HCT116 (cell line): ENCODE measurements at places on chromosomes 7 and 10. TPM values are rescaled to one million over a fixed set of nuclear protein-coding genes. Genes with fewer than 3 reads are reported as not detected.

The NCAPG2 gene
- total RNA-seq, result 73.1 TPM

DNA sequence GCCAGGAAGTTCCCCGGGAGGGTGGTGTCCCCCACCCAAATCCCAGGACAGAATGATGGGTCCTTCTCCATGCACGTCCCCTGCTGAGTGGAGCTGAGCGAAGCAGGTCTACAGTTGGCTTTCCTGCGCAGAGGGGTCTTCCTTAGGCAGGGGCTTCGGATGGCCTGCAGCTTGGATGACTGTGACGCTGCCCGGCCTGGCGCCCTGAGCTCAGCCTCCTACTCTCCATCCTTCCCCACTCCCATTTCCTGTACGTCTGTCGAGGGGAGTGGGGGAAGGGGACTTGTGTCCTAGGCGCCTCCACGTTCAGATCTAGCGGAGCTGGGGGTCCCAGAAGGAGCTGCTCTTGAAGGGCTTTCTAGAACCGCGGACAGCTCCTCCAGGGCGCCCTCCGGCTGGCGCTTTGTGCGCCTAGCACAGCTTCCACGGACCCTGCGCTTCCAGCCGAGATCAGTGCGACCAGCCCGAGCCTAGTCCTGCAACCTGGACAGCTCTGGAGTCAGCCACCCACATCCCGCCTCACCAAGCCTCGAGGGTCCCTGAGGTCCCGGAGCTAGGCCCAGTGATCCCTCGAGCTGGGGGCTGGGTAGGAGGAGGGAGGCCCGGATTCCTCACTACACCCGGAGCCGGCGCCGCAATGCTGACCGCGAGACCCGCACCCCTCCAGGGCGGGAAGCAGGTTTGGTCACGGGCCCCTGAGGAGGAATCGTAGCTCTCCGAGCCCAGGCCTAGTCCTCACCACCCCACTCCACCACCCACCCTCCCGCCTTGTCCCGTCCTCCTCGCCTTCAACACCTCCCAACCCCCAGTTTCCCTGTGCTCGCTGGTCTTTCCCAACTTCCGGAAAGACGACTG, 1.9 kb downstream of the GRID1 start:
- peaks cover 9% of the 10 kb centered on the region; the same call in 1 of the 2 replicates for H3K4me1 ChIP-seq
- no peaks in the 10 kb centered on the region for H3K36me3 ChIP-seq
- no peak for DNase-seq

- H3K27me3 ChIP-seq, result no peaks in the 10 kb centered on the region
- no peak overlapping the region for H3K4me3 ChIP-seq
- no peaks in the 10 kb centered on the region; the same call in 1 of the 2 replicates for H3K4me1 ChIP-seq
- DNase-seq, result no peak
Observed at GRCh38 chr10:97320480-97321031, 1.5 kb downstream of the FRAT1 start.

The CDK13 gene
- total RNA-seq, result 28.8 TPM

DNA sequence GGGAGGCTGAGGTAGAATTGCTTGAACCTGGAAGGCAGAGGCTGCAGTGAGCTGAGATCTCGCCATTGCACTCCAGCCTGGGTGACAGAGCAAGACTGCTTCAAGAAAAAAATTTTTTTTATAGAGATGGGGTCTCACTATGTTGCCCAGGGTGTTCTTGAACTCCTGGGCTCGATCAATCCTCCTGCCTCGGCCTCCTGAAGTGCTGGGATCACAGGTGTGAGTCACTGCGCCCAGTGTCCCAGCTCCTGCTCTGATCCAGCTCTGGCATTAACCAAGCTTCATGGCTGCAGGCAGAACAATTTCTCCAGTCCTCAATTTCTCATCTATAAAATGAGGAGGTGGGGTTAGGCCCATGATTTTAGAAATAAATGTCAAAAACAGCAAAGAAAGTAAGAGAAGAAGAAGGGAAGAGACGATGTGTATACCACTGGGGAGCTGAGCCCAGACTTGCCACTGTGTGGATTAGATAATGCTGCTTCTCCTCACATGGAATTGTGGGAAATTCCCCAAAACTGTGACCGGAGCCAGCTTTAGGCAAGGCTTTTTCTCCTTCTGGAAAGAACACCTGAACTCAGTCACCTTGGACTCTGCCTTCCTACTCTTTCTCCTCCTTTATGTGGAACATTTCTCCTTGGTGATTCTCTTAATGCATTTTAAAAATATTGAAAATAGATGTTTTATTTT, 25.5 kb downstream of the IL15RA start:
- no peak overlapping the region for H3K4me3 ChIP-seq
- no peak overlapping the region for H3K27ac ChIP-seq
- H3K36me3 ChIP-seq, result no peaks in the 10 kb centered on the region
- peaks cover 14% of the 10 kb centered on the region; the same call in 1 of the 2 replicates for H3K4me1 ChIP-seq
- no peaks in the 10 kb centered on the region for H3K27me3 ChIP-seq
- DNase-seq, result no peak

GRCh38 chr10:97270523-97271154, 21.8 kb downstream of the ARHGAP19 start:
- no peaks in the 10 kb centered on the region for H3K4me1 ChIP-seq
- no peaks in the 10 kb centered on the region for H3K27me3 ChIP-seq
- no peak overlapping the region for H3K27ac ChIP-seq
- H3K4me3 ChIP-seq, result no peak overlapping the region

The THNSL1 gene
- 7.7 TPM for total RNA-seq

The SSC4D gene
- 1.1 TPM for total RNA-seq

The NPY gene
- not detected for total RNA-seq

- H3K27me3 ChIP-seq, result peaks cover 19% of the 10 kb centered on the region
- no peaks in the 10 kb centered on the region for H3K4me1 ChIP-seq
Observed at GRCh38 chr10:84193846-84194423, 402 bp upstream of the CDHR1 start.

GRCh38 chr7:99365318-99366141, 9.0 kb upstream of the ARPC1B start:
- H3K36me3 ChIP-seq, result peaks cover 30% of the 10 kb centered on the region; the same call in 1 of the 2 replicates
- no peak overlapping the region for H3K4me3 ChIP-seq
- no peaks in the 10 kb centered on the region for H3K27me3 ChIP-seq
- DNase-seq, result no peak

The GRM3 gene
- total RNA-seq, result not detected

The GSTK1 gene
- 83.6 TPM for total RNA-seq
